Coronary artery (tissue), 2 donors: ENCODE measurements at places on chromosomes 11 and 22.

DNA sequence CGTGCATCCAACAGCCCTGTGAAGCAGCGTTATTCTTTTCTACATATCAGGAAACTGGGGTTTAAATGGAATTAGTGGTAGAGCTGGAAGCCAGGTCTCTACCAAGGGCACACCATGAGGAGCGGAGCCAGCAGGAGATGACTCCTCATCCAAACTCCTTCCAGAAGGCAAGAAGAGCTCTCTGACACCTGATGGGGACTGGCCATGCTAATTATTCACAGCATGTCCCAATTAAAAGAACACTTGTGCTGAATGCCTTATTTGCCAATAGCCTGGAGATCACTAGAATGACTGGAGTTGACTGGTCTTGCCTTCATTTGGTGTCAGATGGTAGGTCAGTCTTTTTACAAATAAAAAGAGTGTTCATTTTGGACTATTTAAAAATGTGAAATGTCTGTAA is 32.9 kb upstream of the SLN start:
- DNase-seq: no peak

DNA sequence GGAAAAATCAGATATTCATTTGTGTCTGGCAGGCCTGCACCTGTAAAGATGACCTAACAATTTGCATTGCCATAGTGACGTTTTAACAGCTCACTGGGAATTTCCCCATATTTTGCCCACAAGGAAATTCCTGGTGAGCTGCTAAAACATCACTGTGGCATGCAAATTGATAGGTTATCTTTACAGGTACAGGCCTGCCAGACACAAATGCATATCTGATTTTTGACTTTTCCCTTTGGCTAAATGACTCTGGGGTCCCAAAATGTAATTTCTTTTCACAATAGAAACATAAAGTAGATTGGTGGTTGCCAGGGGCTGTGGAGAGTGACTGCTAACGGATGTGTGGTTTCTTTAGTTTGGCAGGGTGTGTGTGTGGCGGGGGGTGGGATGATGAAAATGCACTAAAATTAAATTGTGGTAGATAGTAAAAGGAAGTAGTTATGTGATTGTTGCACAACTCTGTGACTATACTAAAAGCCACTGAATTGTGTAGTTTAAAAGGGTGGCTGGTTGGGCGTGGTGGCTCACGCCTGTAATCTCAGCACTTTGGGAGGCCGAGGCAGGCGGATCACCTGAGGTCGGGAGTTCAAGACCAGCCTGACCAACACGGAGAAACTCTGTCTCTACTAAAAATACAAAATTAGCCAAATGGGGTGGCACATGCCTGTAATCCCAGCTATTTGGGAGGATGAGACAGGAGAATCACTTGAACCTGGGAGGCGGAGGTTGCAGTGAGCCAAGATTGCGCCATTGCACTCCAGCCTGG is 18.5 kb upstream of the FEZ1 start:
- no peak for DNase-seq

DNA sequence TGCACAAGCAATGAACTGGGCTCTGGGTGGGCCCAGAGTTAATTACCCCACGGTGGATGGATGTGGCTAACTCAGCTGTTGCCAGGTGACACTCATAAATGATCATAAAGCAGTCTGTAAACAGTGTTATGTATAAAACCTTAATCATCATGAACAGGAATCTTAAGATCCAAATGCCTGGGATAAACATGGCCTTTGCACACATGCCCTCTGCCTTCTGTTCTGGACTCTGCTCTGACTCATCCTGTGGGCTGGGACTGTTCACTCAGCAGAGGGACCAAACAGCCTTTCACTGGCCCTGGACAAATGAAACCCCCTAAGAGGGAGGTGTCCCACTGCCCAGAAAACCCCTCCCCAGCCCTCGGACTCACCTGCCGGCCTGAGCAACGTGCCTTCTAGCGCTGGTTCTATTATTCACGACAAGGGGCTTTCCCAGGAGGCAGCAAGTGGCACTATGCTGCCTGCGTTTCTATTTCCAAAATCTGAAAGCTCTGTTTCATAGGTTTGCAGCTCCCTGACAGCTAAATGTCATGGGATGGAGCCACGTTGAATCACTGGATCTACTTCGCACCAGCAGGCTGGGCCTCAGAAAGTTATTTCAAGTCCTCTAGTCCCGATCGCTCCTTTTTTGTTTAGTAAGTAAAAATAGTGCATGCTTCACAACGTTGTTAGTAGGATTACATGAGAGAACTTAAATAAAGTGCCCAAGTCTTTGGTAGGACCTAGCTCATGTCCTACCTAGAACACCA is 53.0 kb downstream of the LARGE1 start:
- DNase-seq: no peak

DNA sequence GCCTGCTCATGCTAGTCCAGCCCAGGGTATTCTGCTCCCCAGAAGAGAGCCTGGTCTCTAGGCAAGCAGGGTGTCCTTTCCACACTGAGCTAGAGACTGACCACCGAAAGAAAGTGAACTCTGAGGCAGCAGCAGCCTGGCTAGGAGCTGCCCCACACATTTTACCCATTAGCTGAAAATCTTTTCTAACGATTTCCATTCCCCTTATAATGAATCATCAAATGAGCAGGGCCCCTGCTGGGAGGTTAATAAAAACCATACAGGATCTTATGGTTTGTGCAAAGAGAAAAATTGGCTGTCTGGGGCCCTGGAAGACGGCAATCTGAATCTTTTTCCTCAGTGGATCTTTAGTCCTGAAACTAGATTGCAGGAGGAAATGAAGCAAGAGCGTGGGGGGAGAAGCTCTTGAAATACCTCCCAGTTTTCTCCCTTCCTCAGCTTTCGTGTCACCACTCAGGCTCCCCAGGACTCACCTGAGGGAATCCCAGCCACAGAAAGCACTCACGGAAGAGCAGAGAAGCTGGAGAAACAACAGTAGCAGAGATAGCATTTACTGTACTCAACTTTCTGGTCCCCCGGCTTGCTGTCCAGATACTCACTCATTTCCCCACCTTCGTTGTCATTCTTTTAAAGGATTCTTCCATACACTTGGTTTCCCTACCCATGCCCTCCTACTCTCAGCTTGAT is 74.7 kb upstream of the CD44 start:
- DNase-seq: no peak

GRCh38 chr22:49685686-49686085 is 142.0 kb downstream of the BRD1 start:
- DNase-seq: peak; percentile 56

DNA sequence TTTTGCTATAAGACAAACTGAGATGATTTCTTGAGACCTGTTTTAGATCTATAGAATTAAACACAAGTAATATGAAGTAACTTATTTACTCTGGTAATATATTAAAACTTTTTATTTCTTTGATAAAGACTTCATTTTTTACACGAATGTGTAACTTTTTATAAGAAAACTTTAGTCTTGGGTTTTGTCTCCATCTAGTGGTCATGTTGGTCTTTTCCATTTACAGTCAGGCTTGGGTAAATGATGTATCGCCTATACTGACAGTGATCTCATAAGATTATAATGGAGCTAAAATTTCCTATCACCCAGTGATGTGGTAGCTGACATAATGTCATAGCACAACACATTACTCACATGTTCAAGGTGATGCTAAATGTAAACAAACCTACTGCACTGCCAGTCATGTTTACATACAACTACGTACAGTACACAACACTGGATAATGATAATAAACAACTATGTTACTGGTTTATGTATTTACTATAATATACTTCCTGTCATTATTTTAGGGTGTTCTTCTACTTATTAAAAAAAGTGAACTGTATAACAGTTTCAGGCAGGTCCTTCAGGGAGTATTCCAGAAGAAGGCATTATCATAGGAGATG is 7.5 kb upstream of the C11orf97 start:
- DNase-seq: no peak

DNA sequence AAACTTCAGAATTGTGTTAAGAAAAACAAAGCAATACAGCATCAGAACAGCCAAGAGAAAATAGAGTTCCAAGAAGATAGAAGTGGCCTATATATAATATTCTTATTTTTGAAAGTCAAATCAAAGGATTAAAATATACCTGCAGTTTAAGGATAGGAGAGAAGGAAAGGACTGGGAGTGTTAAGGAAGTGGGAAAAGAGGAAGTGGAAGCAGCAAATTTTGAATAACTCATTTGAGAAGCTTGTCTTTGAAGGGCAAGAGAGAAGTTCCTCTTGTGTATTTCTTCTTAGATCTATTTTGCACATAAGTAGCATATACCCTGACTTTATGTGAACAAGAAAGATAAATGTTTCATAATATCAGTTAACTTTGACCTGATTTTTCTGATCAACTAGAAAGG is 62.6 kb upstream of the SLC17A6 start:
- DNase-seq: no peak

DNA sequence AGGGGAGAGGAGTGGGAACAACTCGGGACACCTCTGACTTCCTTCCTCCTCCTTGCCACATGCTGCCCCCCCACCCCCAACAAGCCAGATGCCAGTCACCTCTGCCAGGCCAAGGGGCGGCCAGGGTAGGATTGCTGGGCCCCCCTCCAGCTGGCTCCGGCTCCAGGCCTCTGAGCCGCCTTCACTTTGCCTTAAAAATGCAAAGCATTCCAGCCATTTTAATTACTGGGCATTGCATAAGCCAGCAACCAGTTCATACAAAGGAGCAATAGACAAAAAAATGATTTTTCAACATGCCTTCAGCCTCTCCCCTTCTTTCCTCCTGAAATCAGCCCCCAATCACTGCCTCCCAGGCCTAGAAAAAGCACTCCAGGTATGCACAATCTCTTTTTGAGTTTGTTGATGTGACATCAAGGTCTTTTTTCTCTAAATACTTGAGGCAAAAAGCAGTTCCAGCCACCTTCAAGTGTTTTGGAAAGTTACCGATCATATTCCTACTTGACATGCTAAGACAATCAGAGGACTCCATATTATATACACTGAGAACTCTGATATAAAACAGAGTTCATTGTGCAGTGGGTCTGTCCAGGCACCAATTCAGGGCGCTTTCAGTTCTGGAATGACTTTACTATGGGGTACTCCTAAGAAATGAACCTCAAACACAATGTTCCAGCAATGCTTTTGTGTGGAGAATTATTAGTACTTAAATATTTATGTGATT is 12.4 kb upstream of the TIMP3 start:
- no peak for DNase-seq

GRCh38 chr11:62981743-62982142 is 3.0 kb downstream of the SLC22A6 start:
- peak; percentile 56 for DNase-seq

GRCh38 chr11:17432002-17432401 is 43.5 kb upstream of the KCNJ11 start:
- DNase-seq: no peak

- DNase-seq: no peak
Observed at GRCh38 chr22:40628354-40629042, 8.0 kb downstream of the MRTFA start.

DNA sequence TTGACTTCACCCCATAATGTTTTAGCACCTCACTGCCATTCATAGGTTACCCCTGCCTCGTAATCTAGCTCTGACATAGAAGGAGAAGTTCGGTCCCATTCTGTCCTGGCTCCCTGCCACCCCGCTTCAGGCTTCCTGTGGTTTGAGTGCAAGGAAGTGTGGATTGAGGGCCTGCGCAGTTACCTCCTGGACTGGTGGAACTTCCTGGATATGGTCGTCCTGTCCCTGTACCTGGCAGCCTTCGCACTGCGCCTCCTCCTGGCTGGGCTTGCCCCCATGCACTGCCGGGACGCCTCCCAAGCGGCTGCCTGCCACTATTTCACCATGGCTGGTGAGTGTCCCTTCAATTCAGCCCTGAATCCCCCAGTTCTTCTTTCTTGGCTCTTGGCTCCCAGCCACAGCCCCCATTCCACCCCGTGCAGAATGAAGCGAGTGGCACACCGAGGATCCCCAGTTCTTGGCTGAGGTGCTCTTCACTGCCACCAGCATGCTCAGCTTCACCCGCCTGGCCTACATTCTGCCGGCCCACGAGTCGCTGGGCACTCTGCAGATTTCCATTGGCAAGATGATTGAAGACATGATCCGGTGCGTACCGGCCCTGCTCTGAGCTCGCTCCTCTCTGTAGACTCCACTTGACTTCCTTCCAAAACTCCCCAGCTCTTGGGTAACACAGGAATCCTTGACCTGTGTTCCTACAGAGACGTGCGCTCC is 15.4 kb downstream of the ART5 start:
- no peak for DNase-seq

- DNase-seq: no peak
Observed at GRCh38 chr11:48001438-48002021, 21.2 kb downstream of the PTPRJ start.

DNA sequence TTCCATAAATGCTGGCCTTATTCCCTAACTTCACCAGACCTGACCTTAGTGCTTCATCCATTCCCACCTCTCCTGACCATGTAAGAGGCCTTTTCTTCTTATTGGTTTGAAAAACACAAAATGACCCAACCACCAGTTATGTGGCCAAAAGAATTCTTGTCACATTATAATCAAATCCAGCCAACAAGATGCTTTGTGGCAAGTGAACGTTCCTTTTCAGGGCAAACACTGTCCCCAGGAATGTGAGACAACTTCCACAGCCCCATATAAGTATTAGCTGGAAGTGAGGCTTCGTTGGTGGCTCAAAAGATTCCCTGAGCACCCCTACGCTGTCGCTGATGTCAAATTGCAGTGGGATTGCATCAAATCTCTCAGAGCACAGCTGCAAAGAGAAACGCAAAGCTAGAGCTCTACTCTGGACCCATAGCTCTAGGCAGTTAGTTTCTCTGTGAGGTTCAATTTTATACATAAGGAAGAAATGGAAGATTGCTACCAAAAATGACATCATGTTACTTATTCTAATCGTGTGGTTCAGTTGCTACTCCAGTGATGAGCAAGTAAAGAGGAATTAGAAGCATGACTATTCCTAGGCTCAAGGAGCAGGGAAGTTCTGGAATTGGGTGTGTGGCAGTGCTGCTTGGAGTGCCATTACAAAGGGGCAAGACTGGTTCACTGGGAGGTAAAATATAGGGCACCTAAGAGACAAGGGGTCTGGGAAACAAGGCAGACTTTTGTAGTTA is 26.1 kb downstream of the GLYATL1 start:
- DNase-seq: no peak

DNA sequence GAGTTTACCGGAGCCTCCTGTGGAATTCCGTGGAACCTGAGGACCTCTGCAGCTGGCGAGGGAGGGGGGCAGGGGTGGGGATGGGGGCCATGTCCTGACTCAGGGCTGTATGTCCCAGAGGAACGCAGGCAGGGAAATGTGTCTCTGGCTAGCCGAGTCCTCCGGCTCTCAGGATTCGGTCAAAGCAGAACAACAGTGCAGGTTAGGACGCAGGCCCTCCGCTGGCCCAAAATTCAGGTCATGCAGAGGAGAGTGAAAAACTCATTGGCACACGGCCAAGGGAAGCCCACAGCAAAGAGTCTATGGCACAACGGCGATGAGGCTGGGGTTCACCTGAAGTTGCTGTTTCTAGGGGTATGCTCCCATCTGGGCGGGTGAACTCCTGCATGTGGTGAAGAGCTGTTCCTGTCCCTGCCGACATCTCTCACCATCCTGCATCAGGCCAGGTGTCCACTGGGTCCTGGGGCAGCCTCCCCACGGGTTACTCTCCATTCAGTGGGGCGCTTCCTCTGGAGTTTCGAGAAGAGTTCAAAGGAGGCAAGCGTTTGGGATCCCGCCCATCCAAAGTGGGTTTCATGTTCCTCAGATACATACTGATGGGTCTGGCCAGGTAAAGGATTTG is 1055.3 kb downstream of the BRD1 start:
- peak; percentile 52 for DNase-seq
